Stimulated activated CD8-positive, alpha-beta memory T cell treated with anti-CD3 and anti-CD28 coated beads, Interleukin-2, amount 100 ng/mL, for 1 hour (primary cell): ENCODE measurements at places on chromosomes 2 and 18.

- no peak for DNase-seq
Observed at GRCh38 chr18:63004466-63005089, 289.2 kb downstream of the PHLPP1 start.

DNA sequence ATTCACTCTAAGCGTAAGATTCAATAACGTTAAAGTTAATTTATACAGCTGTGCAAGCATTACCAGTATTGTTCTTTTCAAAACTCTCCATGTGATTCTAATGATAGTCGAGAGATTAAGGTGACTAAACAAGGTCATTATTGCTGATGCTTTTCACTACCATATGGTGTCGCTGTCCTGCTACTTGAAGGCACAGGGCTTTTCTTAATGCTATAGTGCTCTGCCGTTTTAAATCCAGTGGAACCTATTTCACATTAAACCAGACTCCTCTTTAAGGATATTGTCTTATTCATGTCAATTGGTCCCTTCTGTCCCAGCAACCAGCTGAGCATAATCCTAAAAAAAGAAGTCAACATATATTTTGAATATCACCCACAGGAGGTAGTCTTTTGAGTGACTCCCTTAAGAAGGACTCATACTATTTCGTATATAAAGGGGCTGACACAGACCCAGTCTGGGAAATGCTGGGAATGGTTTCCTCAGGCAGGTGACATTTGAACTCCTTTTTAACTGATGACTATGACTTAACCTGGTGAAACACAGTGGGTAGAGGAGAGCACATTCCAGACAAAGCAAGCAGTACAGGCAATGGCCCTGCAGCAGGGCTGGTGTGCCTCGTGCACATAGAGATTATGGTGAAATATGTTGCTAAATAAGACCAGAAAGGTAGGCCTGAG, 53.9 kb upstream of the CYTIP start:
- DNase-seq = peak; percentile 8

DNA sequence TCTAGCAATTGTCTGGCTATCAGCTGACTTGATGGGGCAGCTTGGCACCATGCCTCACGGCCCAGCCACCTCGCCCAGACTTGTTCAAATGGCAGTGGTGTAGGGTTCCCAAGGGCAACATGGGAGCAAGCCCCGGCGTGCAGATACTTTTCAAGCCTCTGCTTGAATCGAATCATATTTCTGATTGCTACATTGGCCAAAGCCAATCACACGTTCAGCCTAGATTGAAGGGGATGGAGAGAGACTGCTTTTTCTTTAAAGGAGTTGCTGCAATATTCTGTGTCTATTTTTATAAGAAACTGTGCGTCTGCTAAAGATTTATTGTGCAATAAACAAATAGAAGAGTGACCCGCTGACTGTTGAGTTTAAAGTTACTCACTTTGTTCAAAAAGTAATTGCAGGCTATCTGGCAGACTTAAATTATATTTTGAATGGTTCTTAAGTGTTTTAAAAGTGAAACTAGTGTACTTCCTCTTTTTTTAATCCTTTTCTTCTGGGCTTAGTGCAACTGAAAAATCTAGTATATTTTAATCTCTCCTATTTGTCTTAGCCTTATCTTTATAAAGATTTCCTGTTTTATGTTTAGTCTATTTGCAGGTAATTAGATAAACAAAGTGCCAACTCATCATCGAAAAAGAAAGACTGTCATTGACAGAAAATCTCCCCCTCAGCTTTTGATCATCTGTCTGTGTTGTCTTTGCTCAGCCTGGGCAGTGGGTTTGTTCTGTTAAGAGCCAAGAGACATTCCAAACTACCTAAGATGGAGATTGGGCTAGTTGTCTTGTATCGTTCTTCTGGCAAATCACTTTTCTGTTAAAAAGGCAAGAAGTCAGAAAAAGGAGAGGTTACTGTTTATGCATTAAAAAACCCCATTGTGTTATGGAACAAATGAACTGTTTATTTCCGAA, 156.1 kb downstream of the TPGS2 start:
- DNase-seq = no peak

DNA sequence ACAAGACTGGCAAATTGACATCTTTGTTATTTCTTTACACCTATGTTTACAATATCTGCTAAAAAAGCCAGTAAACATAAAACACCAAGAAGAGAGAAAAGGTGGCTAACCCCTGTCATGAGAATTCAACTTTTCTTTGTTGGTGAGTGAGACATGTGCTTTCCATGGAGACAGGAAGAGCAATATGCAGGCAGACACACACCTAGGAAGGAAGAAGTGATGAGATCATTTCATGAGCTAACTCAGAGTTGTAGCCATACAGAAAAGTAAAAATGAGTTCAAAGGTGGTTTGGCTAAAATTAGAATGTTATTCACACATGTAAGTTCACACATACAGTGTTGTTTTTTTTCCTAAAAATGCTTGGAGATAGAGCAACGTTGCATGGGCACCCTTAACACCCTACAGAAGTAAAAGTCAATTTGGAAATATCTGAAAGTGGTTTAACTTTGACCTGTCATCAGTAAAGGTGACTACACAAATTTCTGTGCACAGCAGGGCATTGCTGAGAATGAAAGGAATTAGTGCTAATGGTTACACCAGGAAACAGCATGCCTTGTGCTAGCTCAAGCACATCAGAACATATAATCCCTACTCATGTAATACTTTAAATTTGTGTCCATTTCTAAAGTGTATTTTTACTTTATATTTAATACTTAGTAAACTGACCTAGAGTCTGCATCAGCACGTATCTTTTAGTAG, 557.6 kb downstream of the CBLN2 start:
- no peak for DNase-seq

DNA sequence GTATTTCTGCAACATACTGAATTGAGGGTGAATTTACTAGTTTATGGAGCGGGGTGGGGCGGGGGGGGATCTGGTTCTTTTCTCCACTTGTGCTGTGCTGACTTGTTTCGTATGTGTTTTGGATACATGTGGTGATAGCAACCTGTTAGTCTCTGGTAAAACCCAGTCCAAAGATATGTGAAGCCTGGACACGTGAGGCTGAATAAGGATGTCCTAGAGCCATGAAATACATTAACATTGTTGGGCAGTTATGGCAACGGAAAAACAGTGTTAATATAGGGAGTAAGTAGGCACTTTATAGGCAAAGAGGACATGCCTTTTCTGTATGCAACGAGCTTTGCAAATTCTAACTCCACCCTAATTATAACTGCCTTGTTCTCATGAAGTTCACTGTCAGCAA, 42.1 kb upstream of the NEMP2 start:
- DNase-seq = no peak

DNA sequence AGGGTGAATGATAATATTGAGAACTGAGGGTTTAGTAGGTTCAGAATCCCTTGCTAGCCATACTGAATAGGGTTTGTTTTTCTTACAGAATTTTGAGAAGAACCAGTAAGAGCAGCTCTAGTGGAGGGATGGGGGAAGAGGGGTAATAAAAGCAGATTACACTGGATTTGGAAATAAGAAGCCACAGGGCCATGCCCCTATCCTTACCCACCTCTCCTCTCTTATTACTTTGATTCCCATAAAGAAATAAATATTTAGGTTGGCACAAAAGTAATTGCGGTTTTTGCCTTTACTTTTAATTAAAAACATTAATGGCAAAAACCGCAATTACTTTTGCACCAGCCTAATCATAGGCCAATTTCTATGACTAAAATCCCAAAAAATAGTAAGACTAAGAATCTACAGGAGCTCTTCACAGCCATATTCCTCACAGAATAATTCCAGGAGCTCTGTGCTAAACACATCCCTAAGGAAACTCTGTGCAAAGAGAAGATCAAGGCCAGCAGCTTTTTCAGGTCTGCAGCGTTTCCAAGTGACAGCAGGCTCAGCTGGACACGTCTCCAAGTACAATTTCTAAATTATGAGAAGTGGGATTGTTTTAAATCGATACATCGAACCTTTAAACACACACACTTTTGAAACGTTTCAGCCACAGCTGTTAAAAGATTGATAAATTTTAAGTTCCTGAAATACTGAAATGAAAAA, 58.4 kb upstream of the RTN4 start:
- DNase-seq = no peak

- no peak for DNase-seq
Observed at GRCh38 chr2:101162561-101163330, 11.6 kb upstream of the TBC1D8 start.

- no peak for DNase-seq
Observed at GRCh38 chr2:163737190-163737439, 1.3 kb upstream of the FIGN start.

GRCh38 chr2:222034058-222034457, 264.7 kb downstream of the PAX3 start:
- no peak for DNase-seq

DNA sequence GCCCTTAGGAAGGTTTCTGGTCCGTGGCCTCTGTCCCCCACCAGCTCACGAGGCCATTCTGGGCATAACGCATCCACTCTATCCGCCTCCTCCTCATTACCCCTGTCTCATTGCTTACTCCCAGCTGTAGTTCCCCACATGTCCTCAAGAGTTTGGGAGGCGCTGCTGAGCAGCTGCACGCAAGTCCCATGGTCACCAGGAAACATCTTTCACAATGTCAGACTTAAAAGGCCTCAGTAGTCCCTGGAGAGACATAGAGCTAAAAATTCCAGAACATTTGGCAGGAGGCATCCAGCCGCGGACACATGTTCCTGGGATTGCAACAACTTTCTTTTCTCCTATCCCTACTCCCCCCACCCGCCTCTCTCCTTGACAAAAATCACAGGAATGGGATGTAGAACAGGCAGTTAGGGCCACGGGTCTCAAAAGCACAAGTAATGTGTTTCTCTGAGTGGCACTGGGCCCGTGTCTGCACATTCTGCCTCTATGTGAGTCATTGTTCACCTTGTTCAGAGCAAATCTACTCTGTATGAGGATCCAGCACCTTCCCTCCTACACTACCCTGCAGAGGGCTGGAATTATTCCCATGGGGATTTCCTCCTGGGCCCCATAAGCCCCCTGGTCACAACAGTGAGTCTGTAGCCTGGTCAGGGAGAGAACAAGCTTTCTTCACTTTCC, 8.1 kb downstream of the LBH start:
- DNase-seq = peak; percentile 52

GRCh38 chr2:105455488-105456003, 56.7 kb upstream of the FHL2 start:
- no peak for DNase-seq

DNA sequence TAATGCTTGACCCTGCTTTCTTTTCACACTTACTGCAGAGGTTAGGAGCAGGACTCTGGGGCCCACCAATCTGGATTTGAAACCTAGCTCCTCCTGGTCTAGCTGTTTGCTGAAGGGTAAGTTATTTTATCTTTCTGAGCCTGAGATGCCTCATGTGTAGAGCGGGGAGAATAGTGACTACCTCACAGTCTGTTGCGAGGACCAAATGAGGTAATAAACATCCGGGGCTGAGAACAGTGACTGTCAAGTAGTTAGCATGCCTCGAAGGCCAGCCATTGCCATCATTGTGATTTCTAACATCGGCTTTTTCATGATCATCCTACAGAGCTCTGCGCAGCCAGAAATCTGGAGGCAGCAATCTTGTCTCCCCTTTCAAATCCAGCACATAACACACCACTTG, 32.9 kb downstream of the PTPRM start:
- DNase-seq = no peak
